ENCODE measurements at places on chromosomes 16 and 17.

DNA sequence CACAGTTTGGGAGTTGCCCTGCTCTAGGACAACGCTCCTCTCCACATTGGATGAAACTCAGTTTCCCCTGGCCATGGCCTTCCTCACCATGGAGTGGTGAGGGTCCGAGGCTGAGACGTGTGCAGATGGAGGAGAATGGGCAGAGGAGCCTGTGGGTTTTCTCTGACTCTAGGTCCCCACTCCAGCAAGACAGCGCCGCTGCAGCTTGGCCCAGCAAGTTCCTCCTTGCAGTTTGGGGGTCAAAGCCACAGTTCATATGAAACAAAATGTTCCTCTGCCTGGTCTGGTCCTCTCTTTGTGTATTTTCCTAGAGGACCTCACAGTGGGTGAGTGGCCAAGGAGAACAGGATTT, 2.3 kb downstream of the C16orf54 start:
- DNase-seq = no peak

GRCh38 chr16:78749745-78750268, 650.4 kb downstream of the WWOX start:
- no peak for DNase-seq

- DNase-seq = no peak
Observed at GRCh38 chr16:76235426-76235825, 41.8 kb upstream of the CNTNAP4 start.

- peak; percentile 18 for DNase-seq
Observed at GRCh38 chr16:20676268-20676825, 21.1 kb downstream of the ACSM1 start.

DNA sequence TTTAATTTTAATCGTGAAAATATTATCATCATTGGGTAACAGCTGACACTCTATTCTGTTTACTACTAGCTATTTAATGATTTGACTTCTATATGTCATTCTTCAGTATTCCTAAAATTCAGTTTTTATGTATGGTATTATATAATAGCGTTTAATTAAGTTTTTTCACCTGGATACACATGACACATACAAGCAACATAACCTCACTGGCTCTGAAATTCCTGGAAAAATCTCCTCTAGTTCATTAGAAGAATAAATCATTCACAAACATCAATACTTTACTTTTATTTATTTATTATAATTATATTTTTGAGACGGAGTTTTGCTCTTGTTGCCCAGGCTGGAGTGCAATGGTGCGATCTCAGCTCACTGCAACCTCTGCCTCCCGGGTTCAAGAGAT, 44.0 kb downstream of the AKAP10 start:
- DNase-seq = no peak

- DNase-seq = peak; percentile 64
Observed at GRCh38 chr16:4693956-4694641, 737 bp downstream of the NUDT16L1 start.

- DNase-seq = no peak
Observed at GRCh38 chr17:30170415-30170987, 53.9 kb downstream of the NSRP1 start.

- no peak for DNase-seq
Observed at GRCh38 chr17:58081646-58082340, 1.4 kb upstream of the DYNLL2 start.

DNA sequence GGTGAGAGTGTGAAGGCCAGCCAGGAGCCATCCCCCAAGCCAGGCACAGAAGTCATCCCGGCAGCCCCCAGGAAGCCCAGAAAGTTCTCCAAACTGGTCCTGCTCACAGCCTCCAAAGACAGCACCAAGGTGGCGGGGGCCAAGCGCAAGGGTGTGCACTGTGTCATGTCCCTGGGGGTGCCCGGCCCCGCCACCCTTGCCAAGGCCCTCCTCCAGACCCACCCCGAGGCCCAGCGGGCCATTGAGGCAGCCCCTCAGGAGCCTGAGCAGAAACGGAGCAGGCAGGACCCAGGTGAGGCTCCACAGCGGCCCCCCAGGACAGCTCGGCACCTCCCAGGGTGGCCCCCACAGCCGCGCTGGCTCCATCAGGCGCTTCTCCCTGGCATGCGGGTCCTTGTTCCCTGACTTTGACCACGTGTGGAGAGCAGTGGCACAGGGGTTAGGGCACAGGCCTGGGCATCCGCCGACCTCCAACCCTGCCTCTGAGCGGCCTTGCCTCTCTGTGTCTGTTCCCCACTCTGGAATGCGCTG, 13.5 kb downstream of the FLYWCH2 start:
- DNase-seq = no peak

DNA sequence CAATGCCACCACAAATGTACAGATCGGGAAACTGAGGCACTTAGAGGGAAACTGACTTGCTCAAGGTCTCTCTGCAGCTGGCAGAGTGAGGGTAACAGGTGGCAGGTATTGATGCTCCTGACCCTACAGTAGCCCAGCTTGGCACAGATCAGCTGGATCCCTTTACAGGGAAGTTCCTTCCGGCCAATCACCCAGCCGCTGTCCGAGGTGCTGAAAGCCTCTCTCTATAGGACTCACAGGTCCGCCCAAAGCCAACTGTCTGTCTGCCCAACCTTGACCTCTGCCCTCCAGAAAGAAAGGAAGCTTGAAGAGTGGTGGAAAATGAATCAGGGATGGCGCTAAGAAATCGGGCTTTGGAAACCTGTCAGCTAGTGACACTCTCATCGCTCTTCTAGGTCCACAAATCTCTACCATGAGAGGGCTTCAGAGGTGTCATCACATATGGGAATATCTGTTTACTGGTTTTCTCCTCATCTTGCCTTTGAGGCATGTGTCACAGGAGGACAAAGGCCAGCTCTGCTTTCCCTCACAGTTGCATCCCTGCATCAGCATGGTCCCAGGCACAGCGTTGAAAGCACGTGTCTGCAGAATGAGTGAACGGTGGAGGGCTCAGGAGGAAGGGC, 246.2 kb downstream of the KATNIP start:
- DNase-seq = peak; percentile 56
